ENCODE measurements at places on chromosomes 5 and 9.

GRCh38 chr5:17190242-17190778 lies 27.1 kb upstream of the BASP1 start:
- peak; percentile 35 for DNase-seq

DNA sequence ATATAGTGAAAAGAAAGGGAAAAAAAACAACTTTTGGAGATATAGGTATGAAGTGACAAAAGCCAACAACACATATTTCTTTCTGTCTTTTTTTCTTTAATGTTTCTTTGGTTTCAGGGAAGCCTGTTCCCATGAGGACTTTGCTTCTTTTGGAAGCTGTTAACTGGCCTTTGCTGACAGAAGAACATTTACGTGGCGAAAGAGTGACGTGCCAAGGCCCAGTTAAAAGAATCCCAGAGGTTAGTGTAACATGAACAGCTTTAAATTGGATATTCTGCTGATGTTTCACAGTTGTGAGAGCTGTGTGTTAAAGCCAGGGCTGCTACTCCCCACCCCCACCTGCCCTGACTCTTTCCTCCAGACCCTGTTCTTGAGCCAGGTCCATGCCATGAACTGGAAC lies 275.9 kb downstream of the CRB2 start:
- no peak for DNase-seq

- DNase-seq: no peak
Measured at GRCh38 chr9:129671519-129671918, 6.1 kb downstream of the PRRX2 start.

DNA sequence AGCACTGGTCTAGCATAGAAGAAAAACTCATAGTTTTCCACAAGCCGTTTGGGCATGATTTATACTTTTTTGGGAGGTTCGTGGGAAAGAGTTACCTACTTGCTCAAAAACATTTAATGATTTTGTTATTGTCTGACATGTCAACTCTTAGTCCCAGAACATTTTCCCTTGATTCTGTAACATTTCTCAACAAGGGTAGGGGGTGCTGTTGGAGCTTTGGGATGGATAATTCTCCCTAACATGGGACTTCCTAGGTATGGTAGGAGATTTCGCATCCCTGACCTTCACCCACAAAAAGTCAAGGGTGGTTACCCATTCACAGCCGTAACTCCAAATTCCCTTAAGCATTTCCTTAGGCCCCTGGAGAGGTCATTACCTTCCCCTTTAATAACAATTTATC lies 378.0 kb downstream of the YTHDC2 start:
- no peak for DNase-seq

DNA sequence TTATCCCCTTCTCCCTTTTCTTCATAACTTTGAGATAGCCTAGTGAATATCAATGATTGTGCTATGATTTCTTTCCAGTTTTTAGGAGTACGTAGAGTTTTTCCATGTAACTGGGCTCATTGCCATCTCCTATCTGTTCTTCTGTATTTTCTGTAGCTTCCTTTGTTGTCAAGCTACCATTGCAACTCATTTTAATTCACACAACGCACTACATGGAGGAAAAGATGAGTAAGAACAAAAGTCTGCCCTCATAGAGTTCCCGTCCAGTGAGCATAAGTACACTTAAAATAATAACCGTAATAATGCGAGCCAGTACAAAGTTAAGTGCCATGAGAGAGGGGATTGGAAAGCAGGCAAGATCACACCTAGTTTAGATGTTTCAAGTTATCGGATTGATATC lies 177.7 kb downstream of the PAM start:
- no peak for DNase-seq
